Stomach (tissue), 19 donors: ENCODE measurements at places on chromosomes 4 and X. TPM values are rescaled to one million over a fixed set of nuclear protein-coding genes. Genes with fewer than 3 reads are reported as not detected.

Gene NOX1
- total RNA-seq, result not detected

Gene TMSB15A
- total RNA-seq, result not detected

Gene TAF1
- total RNA-seq, result 30.9 TPM

Gene RGN
- 15.1 TPM for total RNA-seq

Gene SLITRK2
- not detected for total RNA-seq

Gene CSAG1
- not detected for total RNA-seq

Gene KIT
- 21.6 TPM for total RNA-seq

Gene KLF8
- 9.3 TPM for total RNA-seq

Gene NAP1L2
- 0.87 TPM for total RNA-seq

Gene HSFX4
- not detected for total RNA-seq

Gene PASD1
- not detected for total RNA-seq

Gene CCDC149
- 22.9 TPM for total RNA-seq

Gene TMPRSS11D
- not detected for total RNA-seq

Gene SLC34A2
- total RNA-seq, result 0.55 TPM

Gene MAGEA8
- not detected for total RNA-seq

Gene GABRQ
- total RNA-seq, result not detected
